ENCODE measurements at places on chromosomes 16 and 17.

DNA sequence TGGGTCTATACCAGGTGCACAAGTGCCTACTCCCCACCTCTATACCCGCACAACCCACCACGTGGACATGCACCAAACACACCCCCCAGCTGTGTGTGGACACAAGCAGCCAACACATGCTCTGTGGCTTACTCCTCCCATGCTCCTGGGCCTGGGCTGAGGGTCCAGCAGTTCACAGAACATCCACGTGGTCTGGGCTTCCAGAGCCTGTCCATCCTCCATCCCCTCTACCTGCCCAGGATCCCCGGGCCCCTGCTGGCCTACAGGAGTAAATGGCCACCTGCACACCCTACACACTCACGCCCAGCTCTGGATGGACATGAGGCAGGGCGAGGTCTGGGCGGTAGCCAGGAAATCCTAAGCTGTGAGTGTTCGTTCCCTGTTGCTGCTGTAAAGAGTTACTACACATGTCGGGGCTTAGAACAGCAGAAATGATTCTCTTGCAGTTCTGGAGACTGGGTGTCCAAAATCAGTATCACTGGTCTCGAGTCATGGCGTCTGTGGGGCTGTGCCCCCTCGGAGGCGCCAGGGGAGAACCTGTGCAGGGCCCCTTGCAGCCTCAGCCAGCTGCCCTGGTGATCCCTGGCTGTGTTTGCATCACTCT is 15.0 kb upstream of the RAI1 start:
- ATAC-seq: peak; percentile 51

- no peak for ATAC-seq
These were observed 232.2 kb downstream of the ZNF423 start for GRCh38 chr16:49623501-49624266.

GRCh38 chr17:36535669-36536081 is 888 bp downstream of the PIGW start:
- no peak for ATAC-seq

- ATAC-seq: no peak
These were observed 16.7 kb upstream of the ALKBH5 start for GRCh38 chr17:18166894-18167293.

- peak; percentile 28 for ATAC-seq
These were observed 64.2 kb downstream of the SPECC1 start for GRCh38 chr17:20073055-20073979.
